IMR-90 (cell line): ENCODE measurements at places on chromosomes 1 and 21. TPM values are rescaled to one million over a fixed set of nuclear protein-coding genes. Genes with fewer than 3 reads are reported as not detected.

The TEDDM1 gene
- not detected in 2 replicates for total RNA-seq

The NEK2 gene
- total RNA-seq = 26.0 and 35.0 TPM in 2 replicates

The DNAH14 gene
- 2.7 and 9.2 TPM in 2 replicates for total RNA-seq

The OR2T11 gene
- not detected in 2 replicates for total RNA-seq

The PRAMEF25 gene
- total RNA-seq = not detected in 2 replicates

The C4BPB gene
- not detected in 2 replicates for total RNA-seq

The UTP11 gene
- 27.8 and 58.3 TPM in 2 replicates for total RNA-seq

The OR14I1 gene
- not detected in 2 replicates for total RNA-seq

The PLD5 gene
- not detected in 2 replicates for total RNA-seq

The FAM163A gene
- total RNA-seq = not detected in 2 replicates

The PCSK9 gene
- total RNA-seq = under 0.01 TPM in 2 replicates

The TTC22 gene
- not detected in 2 replicates for total RNA-seq

The MTF2 gene
- 33.3 and 39.8 TPM in 2 replicates for total RNA-seq

The RAB3B gene
- 78.5 and 91.9 TPM in 2 replicates for total RNA-seq

The TINAGL1 gene
- 0.54 and 0.56 TPM in 2 replicates for total RNA-seq

The SYNJ1 gene
- 3.6 and 8.3 TPM in 2 replicates for total RNA-seq

The OR2L8 gene
- total RNA-seq = not detected in 2 replicates

The TRIM62 gene
- 2.8 and 3.0 TPM in 2 replicates for total RNA-seq

The PTGS2 gene
- 4.8 and 6.9 TPM in 2 replicates for total RNA-seq

The PRELP gene
- total RNA-seq = under 0.01 TPM in 1 of 2 replicates, not detected in the other

The PKP1 gene
- under 0.01 and 0.18 TPM in 2 replicates for total RNA-seq
